ENCODE measurements at places on chromosomes 2 and 18.
A peak's percentile ranks its signal among the peaks of the same experiment; 100 is the strongest.

- no peak for DNase-seq
These were observed 47.5 kb downstream of the NBEAL1 start for GRCh38 chr2:203062126-203062525.

GRCh38 chr2:133167990-133168389 is 400.3 kb downstream of the NCKAP5 start:
- no peak for DNase-seq

GRCh38 chr2:69385443-69386151 is 1.4 kb downstream of the GFPT1 start:
- no peak for DNase-seq

DNA sequence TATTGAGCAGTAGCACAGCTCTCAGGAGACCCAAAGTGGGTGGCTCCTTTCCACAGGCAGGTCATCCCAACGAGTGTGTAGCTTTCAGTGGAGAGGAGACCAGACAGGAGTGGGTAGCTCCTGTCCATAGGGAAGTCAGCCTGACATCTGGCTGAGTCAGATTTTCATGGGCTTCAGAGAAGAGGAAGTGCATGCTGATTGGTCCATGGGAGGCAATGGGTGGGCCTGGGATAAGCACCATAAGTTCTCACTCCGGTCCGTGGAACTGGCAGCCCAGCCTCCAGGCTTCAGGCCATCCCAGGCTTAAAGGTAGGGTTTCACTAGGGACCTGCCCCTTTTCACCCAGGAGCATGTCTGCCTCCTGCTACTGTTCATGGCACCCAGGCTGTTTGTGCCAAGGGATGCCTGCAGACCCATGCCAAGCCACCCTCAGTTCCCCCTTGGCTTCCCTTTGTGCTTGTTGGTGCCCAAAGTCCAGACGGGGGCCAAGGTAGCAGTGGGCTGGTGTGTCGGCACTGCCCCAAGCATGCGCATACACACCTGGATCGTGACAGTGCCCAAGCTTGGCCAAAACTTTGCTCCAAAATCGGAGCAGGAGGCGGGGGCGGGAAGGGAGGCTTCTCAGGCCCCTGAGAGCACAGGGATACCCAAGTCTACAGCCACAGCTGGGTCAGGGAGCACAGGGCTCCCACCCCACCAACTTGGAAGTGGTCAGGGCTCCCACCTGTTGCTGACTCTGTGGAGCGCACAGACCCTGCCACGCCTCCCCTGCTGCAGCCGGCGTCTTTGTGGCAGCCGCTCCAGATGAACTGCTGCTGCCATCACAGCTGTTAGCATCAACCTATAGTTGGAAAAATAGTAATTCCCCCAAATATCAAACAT is 26.4 kb downstream of the MARCHF7 start:
- DNase-seq = no peak

GRCh38 chr18:79866889-79867574 is 69.3 kb downstream of the KCNG2 start:
- no peak for DNase-seq

DNA sequence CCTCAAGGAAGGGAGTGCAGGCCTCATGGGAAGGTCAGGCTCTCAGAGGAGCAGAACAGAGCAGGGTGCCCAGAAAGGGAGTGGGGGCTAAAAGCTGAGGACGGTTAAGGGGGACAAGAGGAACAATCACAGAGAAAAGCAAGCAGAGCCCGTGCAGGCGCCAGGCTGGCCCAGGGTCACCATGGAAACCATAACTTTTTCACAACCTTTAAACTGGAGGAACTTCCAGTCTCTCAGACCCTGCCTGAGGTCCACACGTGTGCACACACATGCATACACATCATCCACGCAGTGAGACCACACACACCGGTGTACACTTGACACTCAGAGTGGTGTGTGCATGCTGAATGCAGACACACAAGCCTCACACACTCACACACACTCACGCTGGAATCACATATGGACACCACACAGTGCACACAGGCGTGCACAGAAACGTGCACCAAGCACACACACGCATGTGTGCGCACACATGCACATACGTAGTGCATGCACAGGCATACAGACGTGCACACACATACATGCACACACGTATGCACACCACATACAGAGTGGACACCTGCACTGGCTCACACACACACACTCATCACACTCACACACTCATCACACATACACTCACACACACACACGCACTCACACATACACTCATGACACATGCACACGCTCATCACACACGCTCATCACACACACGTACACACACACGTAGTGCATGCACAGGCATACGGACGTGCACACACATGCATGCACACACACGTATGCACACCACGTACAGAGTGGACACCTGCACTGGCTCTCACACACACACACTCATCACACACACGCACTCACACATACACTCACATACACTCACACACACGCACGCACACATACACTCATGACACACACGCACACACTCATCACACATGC is 37.2 kb upstream of the SNED1 start:
- DNase-seq = no peak

DNA sequence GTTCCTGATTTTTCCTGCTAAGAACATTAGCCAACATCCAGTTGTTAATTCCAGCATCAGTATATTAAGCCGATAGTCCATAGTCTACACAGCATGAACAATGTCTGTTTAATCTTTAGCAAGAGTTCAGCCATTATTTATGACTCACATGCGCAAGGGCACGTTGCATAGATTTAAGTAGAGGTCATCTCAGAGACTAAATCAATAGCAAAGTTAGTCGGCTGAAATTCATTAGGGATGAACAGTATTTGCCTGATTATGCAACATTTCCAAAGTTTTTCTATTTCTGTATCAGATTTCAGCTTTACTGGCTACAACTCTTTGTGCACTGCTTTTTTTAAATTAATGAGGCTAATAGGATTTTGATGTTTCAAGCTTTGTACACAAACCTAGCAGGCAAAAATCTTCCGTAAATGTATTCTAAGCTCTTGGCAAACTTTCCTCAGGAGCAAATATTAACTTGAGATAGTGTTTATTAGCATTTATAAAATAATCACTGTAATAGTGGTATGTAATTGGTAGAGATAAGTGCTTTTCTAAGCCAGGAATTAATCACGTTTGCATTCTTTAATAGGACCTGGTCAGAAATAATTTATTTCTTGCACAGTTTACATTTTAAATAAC is 578.7 kb upstream of the ID2 start:
- DNase-seq = no peak

GRCh38 chr2:201709747-201710146 is 11.3 kb upstream of the MPP4 start:
- DNase-seq = peak; percentile 14

GRCh38 chr2:31383471-31384153 is 30.9 kb downstream of the XDH start:
- no peak for DNase-seq

GRCh38 chr2:173924285-173924684 is 40.9 kb downstream of the SP3 start:
- no peak for DNase-seq

DNA sequence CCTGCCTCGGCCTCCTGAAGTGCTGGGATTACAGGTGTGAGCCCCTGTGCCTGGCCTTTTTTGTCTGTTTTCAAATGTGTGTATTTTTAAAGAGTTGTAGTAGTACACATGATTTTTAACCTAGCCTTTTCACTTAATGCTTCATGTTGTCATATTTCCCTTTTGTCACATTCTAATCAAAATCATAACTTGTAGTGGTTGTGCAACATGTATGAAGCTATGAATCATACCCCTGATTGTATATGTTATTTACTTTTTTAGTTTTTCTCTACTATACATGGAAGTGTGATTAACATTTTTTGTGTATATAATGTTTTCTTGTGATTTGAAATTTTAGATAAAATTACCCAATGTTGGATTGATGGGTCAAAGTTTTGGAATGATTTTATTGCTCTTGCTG is 8.5 kb downstream of the GEN1 start:
- DNase-seq = no peak

DNA sequence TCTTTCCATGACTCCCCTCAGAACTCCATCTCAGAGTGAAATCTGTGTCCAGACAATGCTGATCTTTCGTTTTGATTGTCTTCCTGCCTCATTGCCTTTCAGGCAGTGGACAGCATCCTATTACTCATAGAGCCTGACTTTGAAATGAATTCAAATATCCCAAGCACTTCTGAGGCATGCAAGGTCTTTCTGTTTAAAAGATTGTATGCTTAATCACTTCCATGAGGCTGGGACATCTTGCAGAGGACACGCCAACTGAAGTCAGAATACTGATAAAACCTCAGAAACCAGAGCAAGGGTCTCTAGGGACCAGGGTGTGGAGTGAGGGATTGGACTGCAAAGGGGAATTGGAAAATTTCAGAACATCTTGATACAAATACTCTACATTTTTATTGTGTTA is 836.5 kb upstream of the ID2 start:
- DNase-seq = peak; percentile 11

DNA sequence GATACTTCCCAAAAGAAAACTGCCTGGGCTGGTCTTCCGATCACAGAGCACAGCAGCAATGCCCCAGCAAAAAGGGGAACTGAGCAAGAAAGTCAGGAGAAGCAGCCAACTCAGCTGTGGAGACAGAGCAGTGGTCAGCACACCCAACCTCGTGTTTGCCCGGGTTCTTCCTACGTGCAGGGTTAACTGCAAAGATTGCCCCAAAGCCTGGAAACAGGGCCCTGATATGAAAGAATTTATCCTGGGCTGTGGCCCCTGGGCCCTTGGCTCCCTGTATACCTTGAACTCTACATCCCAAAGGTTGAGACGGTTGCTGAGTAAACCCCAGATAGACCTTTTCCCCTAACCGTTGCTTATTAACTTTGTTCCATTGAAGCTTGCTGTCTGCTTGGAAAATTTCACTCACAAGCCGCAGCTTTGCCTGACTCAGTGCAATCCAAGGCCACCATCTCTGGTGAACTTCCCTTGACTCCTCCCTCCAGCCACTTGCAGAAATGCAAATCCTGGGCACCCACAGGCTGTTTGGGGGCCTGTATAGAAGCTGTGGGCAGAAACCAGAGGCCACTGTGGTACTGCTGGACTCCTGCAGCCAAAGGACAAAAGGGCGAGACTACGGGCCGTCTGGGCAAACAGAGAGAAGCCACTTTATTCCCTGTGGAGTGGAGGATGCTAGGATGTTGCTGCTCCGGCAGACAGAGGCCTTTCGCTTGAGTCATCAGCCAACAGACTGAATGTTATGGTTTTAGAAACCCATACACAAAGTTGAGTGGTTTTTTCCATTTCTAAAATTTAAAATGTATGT is 18.2 kb downstream of the NRP2 start:
- DNase-seq = peak; percentile 89

- peak; percentile 86 for DNase-seq
These were observed 80.9 kb downstream of the ASAP2 start for GRCh38 chr2:9287400-9288045.

GRCh38 chr2:26577442-26578112 is 63.6 kb downstream of the CIB4 start:
- peak; percentile 25 for DNase-seq

DNA sequence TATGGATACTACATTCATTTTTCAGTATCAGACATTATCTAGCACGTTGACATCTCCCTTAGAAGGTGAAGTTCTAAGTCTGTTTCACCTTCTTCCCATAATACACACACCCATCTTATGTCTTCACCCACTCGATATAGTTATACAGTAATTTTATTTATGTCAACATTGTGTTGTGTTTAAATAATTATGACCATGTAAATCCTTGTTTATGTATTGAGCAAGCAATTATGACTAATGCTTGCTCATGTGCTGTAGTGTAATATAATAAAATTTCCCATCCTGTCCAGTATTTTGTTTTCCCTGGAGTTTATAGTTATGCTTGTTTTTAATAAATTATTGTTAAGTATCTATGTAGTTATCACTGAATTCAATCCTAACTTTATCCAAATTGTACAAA is 163.2 kb downstream of the MTX2 start:
- no peak for DNase-seq

DNA sequence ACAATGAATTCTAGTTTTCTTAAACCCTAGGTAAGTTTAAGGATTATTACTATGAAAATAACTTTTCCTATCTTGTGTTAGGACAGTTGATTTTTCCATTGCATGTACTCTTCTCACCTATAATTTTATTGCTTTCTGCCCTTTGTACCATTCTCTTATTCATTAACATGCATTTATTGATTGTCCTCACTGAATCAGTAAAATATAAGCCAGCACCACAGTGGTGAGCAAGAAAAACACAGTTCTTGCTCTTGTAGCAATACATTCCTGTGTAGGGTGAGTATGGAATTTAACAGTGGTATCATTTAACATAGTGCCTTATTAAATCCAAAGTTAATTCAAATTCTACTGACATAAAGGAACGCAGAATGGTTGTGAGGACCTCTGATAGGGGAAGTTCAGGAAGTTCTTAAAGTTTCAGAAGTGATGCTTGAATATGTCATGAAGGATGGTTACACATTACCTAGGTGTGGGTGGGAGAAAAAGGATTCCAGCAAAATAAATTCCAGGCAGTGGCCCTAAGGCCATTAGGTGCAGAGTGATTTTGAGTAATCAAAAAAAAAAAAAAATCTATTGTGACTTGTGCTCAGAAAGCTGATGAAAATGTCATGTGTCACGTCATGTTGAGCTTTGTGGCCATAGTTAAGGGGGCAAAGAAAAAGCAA is 104.7 kb upstream of the DSEL start:
- no peak for DNase-seq

GRCh38 chr2:65186872-65187851 is 40.5 kb upstream of the ACTR2 start:
- peak; percentile 57 for DNase-seq

DNA sequence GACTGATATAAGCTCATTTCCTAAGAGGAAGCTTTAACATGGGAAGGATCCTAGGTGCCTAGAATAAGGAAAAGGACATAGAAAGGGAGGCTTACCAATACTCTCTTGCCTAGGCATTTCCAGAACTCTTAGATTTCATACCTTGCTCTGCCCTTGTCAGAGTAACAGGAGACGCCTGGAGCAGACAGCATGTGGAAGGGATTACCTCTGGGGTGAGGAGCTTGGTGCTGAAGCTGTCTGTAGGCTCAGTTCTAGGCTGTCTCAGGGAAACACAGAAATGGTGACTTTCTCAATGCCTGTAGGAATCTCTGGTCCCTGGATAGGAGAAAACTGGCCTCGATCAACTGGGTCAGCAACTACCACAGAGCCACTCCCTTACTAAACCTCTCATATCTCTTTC is 150.0 kb downstream of the SLC4A3 start:
- DNase-seq = no peak

DNA sequence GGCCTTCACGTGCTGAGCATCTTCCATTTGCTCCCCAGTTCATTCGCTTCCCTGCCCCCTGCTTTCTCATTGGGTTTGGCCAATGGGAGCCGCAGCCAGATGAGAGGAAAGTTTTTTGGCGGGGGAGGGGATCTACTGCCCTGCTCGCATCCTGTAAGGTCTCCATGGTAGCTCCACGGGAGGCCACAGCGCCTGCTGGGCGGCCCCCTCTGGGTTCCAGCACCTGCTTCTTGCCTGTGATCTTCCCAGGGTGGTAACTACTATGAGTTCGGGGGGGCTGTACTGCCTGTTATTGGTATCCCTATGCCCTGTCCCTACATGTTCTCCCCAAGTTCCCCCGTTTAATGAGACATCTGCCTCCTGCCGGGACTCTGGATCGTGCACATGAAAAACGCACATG is 57.2 kb downstream of the INPP5D start:
- no peak for DNase-seq

DNA sequence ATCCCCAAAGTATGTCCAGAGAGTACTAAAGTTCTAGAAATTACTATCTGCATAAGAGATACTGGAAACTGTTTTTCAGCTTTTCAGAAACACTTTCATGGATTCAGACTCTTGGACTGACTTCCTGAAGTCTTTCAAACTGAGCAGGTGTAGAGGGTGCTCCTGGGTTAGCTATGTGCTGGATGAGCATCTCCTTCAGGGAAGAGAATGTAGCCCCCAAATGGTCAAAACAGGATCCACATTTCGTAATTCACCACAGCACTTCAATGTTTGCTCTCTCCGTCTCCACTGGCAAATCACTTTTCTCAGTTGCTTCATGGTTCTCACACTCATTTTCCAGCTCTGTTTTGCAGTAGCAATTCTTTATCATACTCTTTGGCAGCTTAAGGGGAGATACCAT is 23.2 kb upstream of the SATB2 start:
- no peak for DNase-seq

All from foreskin melanocyte (primary cell).